ENCODE measurements at places on chromosomes 4 and X. TPM values are rescaled to one million over a fixed set of nuclear protein-coding genes. Genes with fewer than 3 reads are reported as not detected.
A peak's percentile ranks its signal among the peaks of the same experiment; 100 is the strongest.

Gene STOX2
- total RNA-seq, result not detected

Gene CT45A1
- total RNA-seq, result not detected

Gene PAGE1
- total RNA-seq, result not detected

DNA sequence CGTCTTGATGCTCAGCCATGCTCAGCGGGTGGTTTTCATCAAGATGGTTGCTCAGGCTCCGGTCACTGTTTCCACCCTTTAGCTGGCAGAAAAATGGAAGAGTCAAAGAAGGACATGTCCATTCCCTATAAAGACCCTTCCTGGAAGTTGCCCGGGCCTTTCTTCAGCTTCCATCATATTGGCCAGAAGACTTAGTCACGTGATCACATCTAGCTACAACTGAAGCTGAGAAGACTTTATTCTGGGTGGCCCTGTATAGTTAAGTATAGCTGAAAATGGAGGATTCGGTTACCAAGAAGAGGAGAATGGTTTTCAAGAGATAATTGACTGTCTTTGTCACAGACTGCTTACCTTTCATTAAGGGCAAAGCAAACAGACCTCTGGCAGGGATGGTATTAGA, 296.7 kb upstream of the CASK start:
- H3K4me3 ChIP-seq, result no peak overlapping the region
- H3K36me3 ChIP-seq, result no peaks in the 10 kb centered on the region
- H3K27me3 ChIP-seq, result no peaks in the 10 kb centered on the region
- DNase-seq, result no peak
- H3K27ac ChIP-seq, result no peak overlapping the region

DNA sequence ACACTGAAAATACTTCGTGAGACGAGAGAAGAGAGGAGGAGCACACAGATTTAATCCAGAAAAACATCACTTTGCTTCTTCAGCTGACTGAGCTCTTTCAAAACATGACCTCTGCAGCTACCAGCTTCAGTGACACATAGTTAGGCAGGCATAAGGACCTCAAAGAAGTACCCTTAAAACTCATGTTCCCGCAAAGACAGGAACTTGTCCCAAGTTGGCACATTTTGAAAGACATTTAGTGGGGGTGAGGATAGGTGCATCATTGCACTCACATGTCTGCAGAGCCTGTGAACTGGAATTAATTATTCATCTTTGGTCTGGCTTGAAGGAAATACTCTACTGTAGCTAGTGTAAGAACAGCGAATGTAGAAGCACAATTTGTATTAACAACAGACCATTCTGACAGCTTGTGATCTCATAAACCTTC, 221.8 kb downstream of the MGST2 start:
- H3K27ac ChIP-seq, result no peak overlapping the region
- peak overlapping the region; percentile 41 for H3K4me3 ChIP-seq
- H3K4me1 ChIP-seq, result peaks cover 23% of the 10 kb centered on the region
- H3K36me3 ChIP-seq, result no peaks in the 10 kb centered on the region
- peak; percentile 34 for DNase-seq
- no peaks in the 10 kb centered on the region for H3K27me3 ChIP-seq

- no peak overlapping the region for H3K4me3 ChIP-seq
- H3K27me3 ChIP-seq, result no peaks in the 10 kb centered on the region
- no peak for DNase-seq
- H3K4me1 ChIP-seq, result no peaks in the 10 kb centered on the region
- no peaks in the 10 kb centered on the region for H3K36me3 ChIP-seq
Observed at GRCh38 chr4:60930866-60931265, 269.3 kb upstream of the ADGRL3 start.

- H3K4me3 ChIP-seq, result no peak overlapping the region
- H3K27me3 ChIP-seq, result no peaks in the 10 kb centered on the region
- DNase-seq, result no peak
- H3K27ac ChIP-seq, result no peak overlapping the region
- H3K4me1 ChIP-seq, result no peaks in the 10 kb centered on the region
- H3K36me3 ChIP-seq, result no peaks in the 10 kb centered on the region
Observed at GRCh38 chrX:9188117-9188516, 154.2 kb upstream of the FAM9B start.

DNA sequence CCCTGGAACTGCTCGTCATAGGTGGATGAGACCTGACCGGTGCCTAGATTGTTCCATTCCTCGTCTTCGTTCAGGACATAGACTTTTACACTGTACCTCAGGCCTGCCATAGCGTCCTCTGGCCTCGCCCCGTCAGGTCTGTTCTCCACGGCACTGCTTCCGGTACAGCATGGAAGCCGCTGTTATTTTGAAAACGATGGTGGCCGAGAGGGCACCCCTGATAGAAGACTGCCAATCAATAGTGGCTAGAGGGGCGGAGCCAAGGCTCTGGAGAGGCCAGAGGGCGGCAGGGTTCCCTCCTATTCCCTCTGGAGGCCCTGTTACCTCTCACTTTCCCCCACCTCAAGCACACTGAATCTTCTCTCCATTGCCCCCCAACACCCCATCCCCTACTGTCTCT, at the start of gene PPP4R3C:
Gene PPP4R3C (minus strand): TSS at position 155 of the 400 bp plus-strand sequence. CDS start 45 bp downstream, at position 110.
- H3K4me1 ChIP-seq, result no peaks in the 10 kb centered on the region
- H3K36me3 ChIP-seq, result no peaks in the 10 kb centered on the region
- no peak within 1 kb of the TSS for H3K4me3 ChIP-seq
- no peak within 1 kb of the TSS for H3K27ac ChIP-seq
- DNase-seq, result no peak

GRCh38 chrX:96683997-96684338, 674 bp upstream of the DIAPH2 start:
- no peak overlapping the region for H3K27ac ChIP-seq
- no peaks in the 10 kb centered on the region for H3K27me3 ChIP-seq
- DNase-seq, result no peak
- H3K36me3 ChIP-seq, result no peaks in the 10 kb centered on the region
- H3K4me3 ChIP-seq, result peak overlapping the region; percentile 81

GRCh38 chr4:113499696-113500095, 261.8 kb downstream of the CAMK2D start:
- no peaks in the 10 kb centered on the region for H3K27me3 ChIP-seq
- H3K36me3 ChIP-seq, result peaks cover 15% of the 10 kb centered on the region
- peak overlapping the region; percentile 54 for H3K27ac ChIP-seq
- peak; percentile 85 for DNase-seq
- peaks cover 9% of the 10 kb centered on the region for H3K4me1 ChIP-seq

- H3K36me3 ChIP-seq, result no peaks in the 10 kb centered on the region
- DNase-seq, result peak; percentile 50
- no peaks in the 10 kb centered on the region for H3K27me3 ChIP-seq
- H3K4me1 ChIP-seq, result peaks cover 24% of the 10 kb centered on the region
Observed at GRCh38 chrX:56765811-56766553, 36.9 kb downstream of the NBDY start.

GRCh38 chr4:118833192-118833820, 2.6 kb downstream of the SEC24D start:
- peak overlapping the region; percentile 99 for H3K4me3 ChIP-seq
- no peaks in the 10 kb centered on the region for H3K27me3 ChIP-seq
- no peak for DNase-seq
- peaks cover 46% of the 10 kb centered on the region for H3K4me1 ChIP-seq
- peak overlapping the region; percentile 100 for H3K27ac ChIP-seq

DNA sequence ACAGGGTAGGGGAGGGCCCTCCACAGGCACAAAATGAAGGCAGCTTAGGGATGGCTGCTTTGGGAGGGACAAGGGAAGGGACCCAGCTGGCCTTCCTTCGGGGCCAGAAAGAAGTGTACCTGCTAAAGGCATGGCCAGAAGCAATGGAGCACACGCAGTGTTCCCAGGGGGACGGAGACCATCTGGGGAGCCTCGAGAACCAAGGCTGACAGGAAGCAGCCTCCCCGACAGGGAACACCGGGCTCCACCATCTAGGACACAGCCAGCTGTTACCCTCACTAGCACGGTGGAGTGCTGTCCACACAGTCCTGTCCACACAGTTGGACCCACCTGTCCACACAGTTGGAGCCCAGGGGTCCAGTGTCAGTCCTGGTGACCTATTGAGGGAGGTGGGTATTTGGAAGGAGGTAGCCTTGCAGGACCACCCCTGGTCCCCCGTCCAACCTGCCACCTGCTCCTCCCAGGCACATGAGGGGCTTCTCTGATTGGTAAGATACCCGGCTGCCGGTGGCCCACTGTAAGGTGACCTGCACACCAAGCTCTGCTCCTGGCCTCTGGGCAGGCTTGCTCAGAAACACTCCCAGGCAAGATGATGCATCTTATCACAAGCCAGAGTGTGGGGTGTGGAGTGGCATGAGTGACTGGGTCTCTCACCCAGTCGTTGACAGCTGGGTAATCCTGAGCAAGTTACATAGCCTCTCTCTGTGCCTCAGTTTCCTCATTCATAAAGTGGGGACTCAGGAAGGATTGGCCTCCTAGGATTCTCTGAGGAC, 20.5 kb upstream of the AFAP1 start:
- peak; percentile 91 for DNase-seq
- no peaks in the 10 kb centered on the region for H3K27me3 ChIP-seq
- peak overlapping the region; percentile 90 for H3K27ac ChIP-seq
- H3K4me3 ChIP-seq, result no peak overlapping the region
- peaks cover 31% of the 10 kb centered on the region for H3K4me1 ChIP-seq

DNA sequence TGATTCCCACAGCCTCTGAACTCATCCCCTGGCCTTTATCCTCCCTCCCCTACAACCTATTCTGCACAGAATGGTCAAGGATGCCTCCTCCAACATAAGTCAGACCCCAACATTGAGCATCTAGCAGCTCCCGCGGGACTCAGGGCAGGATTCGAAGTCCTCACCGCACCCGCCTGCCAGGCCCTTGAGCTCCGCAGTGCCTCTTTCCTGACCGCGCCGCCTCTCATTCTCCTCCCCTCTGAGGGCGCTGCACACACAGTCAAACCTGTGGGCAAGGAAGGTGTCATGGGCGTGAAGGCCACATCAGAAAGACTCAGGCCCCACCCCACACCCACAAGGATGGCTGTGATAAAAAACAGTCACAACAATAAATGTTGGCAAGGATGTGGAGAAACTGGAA, 84.1 kb downstream of the CPZ start:
- no peaks in the 10 kb centered on the region for H3K4me1 ChIP-seq
- H3K4me3 ChIP-seq, result no peak overlapping the region
- no peak overlapping the region for H3K27ac ChIP-seq
- no peaks in the 10 kb centered on the region for H3K27me3 ChIP-seq
- DNase-seq, result no peak

GRCh38 chr4:69888336-69888735, 28.4 kb upstream of the SULT1E1 start:
- no peaks in the 10 kb centered on the region for H3K4me1 ChIP-seq
- H3K36me3 ChIP-seq, result no peaks in the 10 kb centered on the region
- H3K27me3 ChIP-seq, result no peaks in the 10 kb centered on the region
- no peak overlapping the region for H3K27ac ChIP-seq

DNA sequence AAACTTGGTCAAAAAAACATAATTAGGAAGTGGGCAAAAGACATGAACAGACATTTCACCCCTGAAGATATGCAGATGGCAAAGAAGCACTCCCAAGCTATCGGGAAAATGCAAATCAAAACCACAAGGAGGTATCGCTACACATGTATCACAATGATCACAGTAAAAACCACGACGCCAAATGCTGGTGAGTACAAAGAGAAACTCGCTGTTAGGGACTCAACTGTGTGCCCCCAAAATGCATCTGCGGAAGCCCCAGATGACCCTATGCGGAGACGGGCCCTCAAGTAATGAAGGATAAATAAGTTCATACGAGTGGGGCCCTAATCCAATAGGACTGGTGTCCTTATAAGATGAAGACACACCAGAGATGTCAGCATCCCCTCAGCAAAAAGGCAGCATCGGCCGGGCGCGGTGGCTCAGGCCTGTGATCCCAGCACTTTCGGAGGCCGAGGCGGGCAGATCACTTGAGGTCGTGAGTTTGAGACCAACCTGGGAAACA, 10.2 kb downstream of the GAK start:
- no peaks in the 10 kb centered on the region for H3K27me3 ChIP-seq
- H3K4me1 ChIP-seq, result peaks cover 14% of the 10 kb centered on the region
- DNase-seq, result no peak
- H3K36me3 ChIP-seq, result no peaks in the 10 kb centered on the region
- H3K27ac ChIP-seq, result no peak overlapping the region

GRCh38 chr4:92334716-92335350, 31.1 kb downstream of the GRID2 start:
- no peaks in the 10 kb centered on the region for H3K36me3 ChIP-seq
- H3K4me3 ChIP-seq, result no peak overlapping the region
- H3K4me1 ChIP-seq, result no peaks in the 10 kb centered on the region

GRCh38 chr4:82123934-82124333, 249.9 kb downstream of the HNRNPD start:
- no peak overlapping the region for H3K27ac ChIP-seq
- no peaks in the 10 kb centered on the region for H3K27me3 ChIP-seq
- no peak for DNase-seq
- no peaks in the 10 kb centered on the region for H3K4me1 ChIP-seq
- H3K36me3 ChIP-seq, result no peaks in the 10 kb centered on the region
- H3K4me3 ChIP-seq, result no peak overlapping the region

DNA sequence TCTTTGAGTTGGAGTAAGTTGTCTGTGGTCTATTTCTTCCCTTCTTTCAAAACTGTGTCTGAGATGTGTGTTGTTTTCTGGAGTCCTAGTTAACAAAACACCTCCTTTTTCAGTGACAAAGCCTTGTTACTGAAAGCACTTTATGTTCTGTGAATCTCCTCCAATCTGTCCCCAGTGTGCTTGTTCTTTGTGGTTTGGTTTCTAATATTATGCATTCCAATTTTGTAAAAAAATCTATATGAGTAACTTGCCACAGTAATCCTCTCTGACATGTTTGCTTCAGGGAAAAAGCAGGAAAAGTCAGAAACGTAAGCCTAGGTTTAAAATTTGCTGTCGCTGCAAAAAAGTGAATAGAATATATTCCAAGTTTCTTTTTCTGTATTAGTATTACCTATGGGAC, 12.4 kb downstream of the PRRG1 start:
- no peak overlapping the region for H3K27ac ChIP-seq
- no peak overlapping the region for H3K4me3 ChIP-seq
- H3K4me1 ChIP-seq, result no peaks in the 10 kb centered on the region

DNA sequence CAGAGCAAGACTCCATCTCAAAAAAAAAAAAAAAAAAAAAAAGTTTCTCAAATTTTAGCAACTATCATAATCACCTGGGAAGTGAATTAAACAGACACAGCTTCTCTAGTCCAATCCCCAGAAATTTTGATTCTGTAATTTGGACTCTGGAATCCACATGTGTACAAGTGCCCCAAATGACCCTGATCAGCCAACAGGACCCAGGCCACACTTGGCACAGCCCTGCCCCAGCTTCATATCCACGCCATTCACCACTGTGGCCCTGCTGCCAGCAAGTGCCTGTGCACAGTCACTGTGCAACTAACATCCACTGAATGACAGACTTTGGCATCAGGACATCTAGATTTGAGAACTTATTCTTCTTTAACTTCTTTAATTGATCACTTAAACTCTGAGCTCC, 14.1 kb upstream of the CXCL13 start:
- no peak overlapping the region for H3K27ac ChIP-seq
- H3K36me3 ChIP-seq, result no peaks in the 10 kb centered on the region
- H3K4me1 ChIP-seq, result peaks cover 7% of the 10 kb centered on the region
- H3K27me3 ChIP-seq, result peaks cover 82% of the 10 kb centered on the region
- DNase-seq, result no peak

GRCh38 chr4:145186729-145187128, 6.3 kb upstream of the OTUD4 start:
- DNase-seq, result no peak
- H3K4me1 ChIP-seq, result no peaks in the 10 kb centered on the region
- no peak overlapping the region for H3K4me3 ChIP-seq
- H3K27me3 ChIP-seq, result no peaks in the 10 kb centered on the region
- no peaks in the 10 kb centered on the region for H3K36me3 ChIP-seq
- H3K27ac ChIP-seq, result no peak overlapping the region

GRCh38 chrX:23854122-23854521, 53.6 kb downstream of the APOO start:
- no peaks in the 10 kb centered on the region for H3K4me1 ChIP-seq
- no peak overlapping the region for H3K4me3 ChIP-seq
- H3K27me3 ChIP-seq, result no peaks in the 10 kb centered on the region

- peak overlapping the region; percentile 12 for H3K27ac ChIP-seq
- H3K4me3 ChIP-seq, result no peak overlapping the region
- no peaks in the 10 kb centered on the region for H3K36me3 ChIP-seq
- no peaks in the 10 kb centered on the region for H3K27me3 ChIP-seq
- peaks cover 57% of the 10 kb centered on the region for H3K4me1 ChIP-seq
Observed at GRCh38 chr4:106585915-106586349, 217.4 kb upstream of the GIMD1 start.
